ENCODE measurements at places on chromosomes 1 and 21.

GRCh38 chr1:56920591-56921001 is 45.2 kb downstream of the C8B start:
- no peak for DNase-seq

GRCh38 chr21:35081861-35082260 is 32.8 kb upstream of the RUNX1 start:
- no peak for DNase-seq

- DNase-seq = no peak
Measured at GRCh38 chr1:11256299-11256698, 6.1 kb downstream of the MTOR start.

- no peak for DNase-seq
Measured at GRCh38 chr1:207919523-207920170, 8.7 kb upstream of the CD34 start.

DNA sequence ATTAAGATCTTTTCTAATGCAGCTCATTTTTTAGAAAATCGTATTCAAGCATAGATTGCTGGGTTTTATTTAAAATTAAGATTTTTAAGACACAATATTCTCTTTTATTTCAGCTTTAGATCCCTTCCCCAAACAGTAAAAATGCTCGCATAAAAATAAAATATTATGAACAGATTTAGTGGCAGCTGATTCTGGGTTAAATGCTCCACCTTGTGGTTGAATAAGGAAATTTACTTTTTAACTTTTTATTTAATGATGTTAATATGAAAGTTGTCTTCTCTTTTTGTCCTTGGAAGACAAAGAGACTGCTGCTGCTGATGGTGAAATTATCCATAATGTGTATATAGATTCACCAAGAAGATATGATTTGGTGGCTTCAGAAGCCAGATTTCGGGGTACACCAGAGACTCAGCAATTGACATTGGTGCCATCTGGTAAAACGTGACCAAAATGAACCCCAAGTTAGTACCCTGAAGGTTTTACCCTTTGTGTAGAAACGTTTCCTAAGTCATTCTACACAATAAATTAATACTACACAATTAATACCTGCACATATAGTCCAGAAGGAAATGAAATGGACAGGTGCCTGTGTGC is 128.0 kb downstream of the ADAMTS1 start:
- DNase-seq = peak; percentile 29

DNA sequence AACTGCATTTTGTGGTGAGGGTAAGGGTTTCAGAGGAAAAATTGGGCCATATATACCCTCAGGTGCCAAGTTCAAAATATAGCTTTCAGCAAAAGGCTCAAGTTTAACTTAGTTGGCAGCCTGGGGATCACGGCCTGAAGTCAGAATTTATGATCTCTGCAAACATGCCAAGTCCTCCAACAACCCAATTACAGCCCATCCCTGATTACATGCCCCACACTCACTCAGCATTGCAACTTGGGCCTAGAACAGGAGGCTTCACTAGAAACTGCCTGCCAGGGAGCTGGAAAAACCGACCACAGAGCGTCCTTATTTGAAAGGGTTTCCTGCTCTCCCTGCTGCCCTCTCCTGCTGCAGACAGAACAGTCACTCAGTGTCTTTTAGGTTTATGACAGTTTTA is 12.4 kb downstream of the FYB2 start:
- peak; percentile 52 for DNase-seq

DNA sequence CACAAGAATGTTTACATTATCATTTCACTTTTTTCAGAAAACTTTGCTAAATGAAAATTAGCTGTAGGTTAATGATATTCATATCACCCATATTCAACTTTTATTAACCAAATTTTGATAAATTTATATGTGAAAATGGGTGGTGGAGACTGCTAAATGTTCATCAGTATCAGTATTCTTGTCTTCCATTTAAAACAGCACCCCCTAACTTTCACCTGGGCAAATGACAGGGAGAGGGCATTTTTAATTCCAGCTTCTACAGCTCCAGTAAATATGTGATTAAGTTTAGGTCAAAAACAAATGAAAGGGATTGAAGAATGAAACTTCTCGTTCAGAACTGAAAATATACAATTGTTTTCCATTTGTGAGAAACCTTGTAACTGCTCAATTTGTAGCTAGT is 722.2 kb downstream of the KCNT2 start:
- no peak for DNase-seq

- no peak for DNase-seq
Measured at GRCh38 chr1:164163289-164163849, 395.6 kb upstream of the PBX1 start.

- no peak for DNase-seq
Measured at GRCh38 chr1:170993151-170993550, 57.8 kb downstream of the MROH9 start.

DNA sequence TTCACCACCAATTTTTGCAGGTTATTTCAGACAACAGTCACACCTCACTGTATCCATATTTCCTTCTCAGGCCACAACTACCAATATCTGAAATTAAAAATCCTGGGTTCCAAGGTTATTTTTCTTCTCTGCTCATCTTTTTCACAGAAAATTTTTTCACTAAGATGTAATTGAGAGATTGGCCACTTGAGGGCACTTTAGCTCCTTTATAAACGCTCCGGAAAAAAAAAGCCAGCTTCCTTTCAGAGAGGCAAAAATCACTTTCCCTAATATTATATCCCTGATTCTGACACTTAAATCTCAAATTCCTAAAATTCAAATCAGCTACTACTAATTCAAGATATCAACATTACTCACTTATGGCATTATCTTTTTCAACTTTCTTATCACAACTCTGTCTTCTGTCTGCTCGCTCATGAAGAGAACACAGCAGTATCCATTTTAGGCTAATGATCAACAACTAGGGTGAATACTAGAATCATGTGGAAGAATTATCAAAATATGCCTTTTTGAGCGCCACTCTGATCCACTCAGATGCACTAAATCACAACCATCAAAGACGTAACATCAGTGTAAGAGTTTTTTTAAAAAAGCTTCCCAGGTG is 101.4 kb upstream of the RGS1 start:
- DNase-seq = peak; percentile 36

DNA sequence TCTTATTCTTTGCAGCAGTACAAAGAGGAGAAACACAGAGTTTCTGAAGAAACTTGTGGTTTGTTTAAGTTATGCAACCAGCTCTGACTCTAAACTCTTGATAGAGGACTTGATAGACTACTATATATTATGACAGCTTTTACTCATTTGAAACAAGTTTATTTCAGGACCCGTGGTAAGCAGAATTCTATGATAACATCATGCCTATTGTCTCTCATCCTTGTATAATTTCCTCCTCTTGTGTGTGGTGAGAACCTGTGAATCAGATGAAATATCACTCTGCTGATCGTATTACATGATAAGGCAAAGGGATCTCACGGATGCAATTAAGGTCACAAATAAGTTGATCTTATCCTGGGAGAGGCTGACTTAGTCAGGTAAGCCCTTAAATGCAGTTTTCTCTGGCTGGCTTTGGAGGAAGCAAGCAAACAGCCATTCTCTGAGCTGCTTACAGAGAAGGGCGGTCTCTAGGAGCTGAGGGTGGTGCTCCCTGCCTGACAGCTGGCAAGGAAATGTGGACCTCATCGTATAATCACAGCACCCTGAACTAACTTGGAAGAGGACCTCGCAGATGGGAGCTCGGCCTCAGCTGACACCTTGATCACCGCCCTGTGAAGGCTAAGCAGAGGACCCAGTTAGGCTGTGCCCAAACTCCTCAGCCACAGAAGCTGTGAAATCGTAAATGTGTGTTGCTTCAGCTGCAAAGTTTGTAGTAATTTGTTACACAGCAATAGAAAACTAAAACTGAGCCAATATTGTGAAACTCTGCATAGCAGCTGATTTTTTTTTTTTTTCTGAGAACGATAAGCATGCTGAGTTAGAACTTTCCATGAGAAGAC is 151.1 kb upstream of the DPT start:
- no peak for DNase-seq

DNA sequence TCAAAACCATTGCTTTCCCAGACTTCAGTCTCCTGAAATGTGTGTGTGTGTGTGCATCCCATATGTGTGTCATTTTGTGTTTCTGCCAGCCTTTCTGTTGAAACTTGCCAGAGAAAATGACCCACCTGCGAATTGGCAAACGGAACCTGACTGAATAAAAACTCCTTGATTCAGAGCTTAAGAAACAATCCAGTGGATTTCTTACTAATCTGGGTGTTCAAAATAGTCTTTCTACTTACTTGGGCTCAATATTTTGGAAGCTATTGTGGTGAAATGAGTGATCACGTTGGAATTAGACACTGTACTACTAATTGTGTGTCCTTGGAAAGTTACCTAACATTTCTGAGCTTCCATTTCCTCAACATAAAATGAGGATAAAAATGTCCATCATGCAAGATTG is 138.9 kb upstream of the ERG start:
- no peak for DNase-seq

- DNase-seq = no peak
Measured at GRCh38 chr1:3022511-3022973, 1.3 kb downstream of the ACTRT2 start.

DNA sequence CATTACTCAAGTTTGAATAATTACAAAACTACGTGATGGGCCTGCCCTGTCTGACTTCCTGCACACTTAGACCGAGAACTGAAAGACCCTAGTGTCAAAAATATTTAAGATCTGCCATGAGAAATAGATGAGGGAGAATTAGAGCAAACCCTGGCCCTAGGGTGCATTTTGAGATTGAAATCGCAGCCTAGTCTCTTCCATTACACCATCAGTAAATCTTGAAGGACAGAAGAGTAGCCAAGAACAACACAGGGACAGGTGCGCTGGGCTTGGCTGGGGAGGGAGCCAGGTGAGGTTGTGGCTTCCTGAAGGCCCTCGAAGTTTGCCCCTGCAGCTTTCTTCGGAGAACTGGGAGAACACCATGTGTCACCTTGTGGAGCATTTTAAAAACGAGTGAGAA is 36.7 kb upstream of the KIF26B start:
- DNase-seq = no peak

DNA sequence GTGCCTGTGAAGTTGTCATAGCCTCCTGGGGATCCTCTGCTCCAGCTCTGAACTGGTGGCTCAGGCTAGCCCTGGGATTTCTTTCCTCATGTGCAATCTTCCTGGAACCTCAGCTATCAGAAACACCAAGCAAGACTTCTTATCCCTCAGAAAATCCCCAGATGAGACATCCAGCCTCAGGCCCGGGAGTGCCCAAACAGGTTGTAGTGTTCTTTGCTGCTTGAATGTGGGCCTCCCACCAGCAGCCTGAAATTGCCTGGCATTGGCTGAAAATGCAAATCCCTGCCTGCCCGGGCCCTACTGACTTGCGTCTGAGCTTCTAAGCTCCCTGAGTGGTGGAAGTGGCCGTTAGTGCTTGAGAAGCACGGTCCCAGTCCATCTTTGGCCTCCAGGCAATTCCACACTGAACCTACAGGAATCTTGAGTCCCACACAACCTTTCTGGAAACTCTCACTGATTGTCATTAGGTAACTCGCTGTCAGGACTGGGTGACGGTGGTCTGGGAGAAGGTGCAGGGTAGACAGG is 146.8 kb downstream of the ZBTB18 start:
- DNase-seq = no peak

- DNase-seq = no peak
Measured at GRCh38 chr1:116167625-116168276, 56.6 kb downstream of the MAB21L3 start.

- DNase-seq = no peak
Measured at GRCh38 chr21:44517175-44517899, 22.7 kb downstream of the KRTAP10-1 start.

DNA sequence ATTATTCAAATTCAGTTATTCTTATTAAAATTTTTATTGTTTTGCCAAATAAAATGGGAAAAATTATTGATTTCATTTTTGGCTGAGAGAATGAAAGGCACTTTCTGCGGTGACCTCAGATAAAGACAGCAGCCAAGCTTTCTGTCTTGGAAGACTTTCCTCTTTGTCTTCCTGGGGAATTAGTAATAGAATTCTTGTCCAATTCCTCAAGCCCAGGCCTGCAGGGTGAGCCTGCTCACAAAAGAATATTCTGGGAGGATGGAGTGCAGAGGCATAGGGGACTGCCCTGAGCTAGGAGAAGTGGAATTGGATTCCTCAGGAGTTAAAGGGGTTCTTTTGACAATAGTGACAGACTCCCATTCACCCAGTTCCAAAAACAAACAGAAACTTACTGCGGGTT is 614.5 kb upstream of the ADGRL2 start:
- peak; percentile 31 for DNase-seq

- no peak for DNase-seq
Measured at GRCh38 chr1:78229344-78229743, 183.6 kb downstream of the GIPC2 start.

DNA sequence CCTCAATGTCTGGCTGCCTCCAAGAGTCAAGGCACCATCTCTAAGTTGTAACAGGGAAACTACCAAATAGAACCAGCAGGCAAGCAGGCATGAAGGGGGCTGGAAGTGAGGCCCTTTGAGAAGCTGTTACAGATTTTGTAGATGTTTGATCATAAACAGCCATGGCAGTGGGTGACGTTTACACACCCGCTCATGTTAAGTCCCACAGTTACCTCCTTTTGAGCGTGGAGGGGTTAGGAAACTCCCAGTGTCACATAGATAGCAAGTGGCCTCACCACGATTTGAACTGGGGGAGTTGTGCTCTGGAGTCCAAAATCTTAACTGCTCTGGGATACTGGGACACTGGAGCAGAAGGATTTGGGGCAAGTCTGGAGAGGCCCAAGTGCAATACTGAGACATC is 192.4 kb downstream of the HIVEP3 start:
- no peak for DNase-seq

DNA sequence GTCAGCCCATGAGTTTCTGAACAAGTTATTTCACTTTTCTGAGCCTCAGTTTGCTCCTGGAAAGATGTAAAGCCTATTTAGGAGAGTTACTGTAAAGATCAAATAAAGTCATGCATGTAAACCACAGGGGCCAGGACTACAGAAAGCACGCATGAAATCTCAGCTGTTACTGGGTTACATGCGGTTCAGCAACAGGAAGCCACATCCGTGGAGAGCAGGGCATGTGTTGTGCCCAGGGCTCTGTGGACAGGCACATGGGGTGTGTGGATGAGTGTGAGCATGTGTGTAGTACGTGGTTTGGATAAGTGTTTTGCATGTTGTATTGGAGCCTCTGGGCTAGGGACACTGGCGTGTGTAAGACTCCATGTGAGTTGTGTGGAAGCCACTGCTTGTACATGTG is 2.2 kb upstream of the EPHA2 start:
- DNase-seq = no peak

GRCh38 chr1:211783266-211783665 is 47.3 kb downstream of the LPGAT1 start:
- DNase-seq = no peak

GRCh38 chr1:228933753-228934152 is 198.5 kb downstream of the RHOU start:
- DNase-seq = no peak

DNA sequence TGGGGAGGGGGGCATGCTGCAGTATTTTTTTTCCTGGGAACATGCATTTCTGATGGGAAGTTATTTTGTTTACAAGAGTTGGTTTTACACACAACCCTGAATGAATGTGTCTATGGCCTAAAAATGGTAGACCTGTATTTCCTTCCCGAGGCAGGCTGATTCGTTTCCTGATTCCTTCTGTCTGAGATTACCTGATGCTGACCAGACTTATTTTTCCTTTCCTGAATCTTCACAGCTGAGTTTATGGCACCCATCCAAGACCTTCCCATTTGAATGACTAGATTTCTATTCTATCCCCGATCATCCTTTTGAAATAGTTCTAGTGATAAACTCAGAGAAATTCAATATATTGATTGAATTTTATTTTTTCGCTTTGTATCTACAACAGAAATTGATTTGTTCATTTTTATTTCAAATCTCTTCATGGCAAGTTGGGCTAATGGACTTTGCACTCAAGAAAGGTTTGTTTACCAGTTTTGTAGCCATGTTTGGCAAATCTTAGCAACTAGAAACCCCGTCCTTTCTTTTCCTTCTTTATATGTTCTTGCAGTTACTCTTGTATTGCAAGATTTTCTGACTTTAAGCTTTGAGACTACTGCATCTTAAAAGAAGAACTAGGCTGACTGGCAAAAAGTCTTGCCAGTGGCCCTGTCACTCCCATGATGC is 15.9 kb upstream of the PLEKHM2 start:
- DNase-seq = no peak

All from NCI-H446 treated with DMSO at 0.1 percent for 48 hours (cell line).